ENCODE measurements at places on chromosomes 6 and 20.

GRCh38 chr6:31737315-31737990, 1.1 kb upstream of the CLIC1 start:
- peak; percentile 25 for DNase-seq

GRCh38 chr20:45781391-45781931, 10.2 kb downstream of the WFDC3 start:
- DNase-seq: peak; percentile 44

GRCh38 chr6:80223743-80224212, 117.3 kb downstream of the BCKDHB start:
- no peak for DNase-seq

- peak; percentile 32 for DNase-seq
Measured at GRCh38 chr6:131948692-131949619, 2.2 kb downstream of the CCN2 start.

DNA sequence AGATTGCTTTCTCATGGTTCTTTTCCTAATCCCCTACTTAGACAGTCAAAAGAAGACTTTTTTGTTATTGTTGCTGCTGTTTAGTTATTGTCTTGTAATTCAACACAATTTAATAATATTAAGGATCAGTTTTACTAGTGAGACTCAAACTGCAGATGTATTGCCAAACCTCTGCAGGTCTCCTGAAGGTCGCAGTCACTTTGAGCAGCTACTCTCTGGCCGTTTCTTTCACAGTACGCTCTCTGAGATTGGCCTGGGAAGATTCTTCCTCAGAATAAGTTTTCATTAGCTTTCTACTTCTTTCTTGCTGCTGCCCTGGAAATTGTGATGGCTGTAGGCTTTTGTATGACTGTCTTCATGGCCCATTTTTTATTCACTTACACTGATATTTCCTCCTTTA, 930.8 kb downstream of the QKI start:
- no peak for DNase-seq

GRCh38 chr6:144359783-144360182, 74.6 kb downstream of the UTRN start:
- no peak for DNase-seq

- DNase-seq: no peak
Measured at GRCh38 chr6:56814802-56815201, 140.1 kb upstream of the BEND6 start.

DNA sequence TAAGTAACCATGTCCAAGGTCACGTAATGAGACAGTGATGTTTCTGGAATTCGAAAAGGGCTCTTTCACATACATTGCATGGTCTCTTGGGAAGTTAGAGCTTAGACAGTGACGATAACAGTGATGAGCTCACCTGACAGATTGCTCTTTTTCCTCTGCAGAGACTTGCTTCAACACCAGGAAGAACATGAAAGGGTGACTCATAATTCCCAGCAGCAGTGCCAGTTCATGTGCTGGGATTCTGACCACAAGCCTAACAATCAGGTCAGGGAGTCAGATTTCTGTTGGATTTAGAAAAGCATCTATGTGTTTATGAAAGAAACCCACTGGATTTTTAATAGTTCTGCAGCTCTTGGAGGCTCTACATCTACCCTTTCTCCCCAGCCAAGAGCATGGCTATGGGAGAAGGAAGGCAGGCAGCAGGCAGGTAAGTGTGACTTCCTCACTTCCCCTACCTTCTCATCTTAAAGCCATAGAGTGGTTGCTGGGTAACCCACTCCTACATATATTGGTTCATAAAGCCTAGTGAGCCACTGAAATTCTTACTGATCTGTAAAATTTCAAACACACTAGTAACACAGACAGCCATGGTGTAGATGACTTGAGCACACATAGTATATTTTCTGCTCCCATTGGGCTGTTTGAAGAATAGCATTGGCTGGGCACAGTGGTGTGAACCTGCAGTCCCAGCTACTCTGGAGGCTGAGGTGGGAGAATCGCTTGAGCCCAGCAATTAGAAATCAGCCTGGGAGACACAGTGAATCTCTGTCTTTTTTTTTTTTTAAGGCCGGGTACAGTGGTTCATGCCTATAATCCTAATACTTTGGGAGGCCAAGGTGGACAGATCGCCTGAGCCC, 44.4 kb upstream of the LOC128125822 start:
- peak; percentile 91 for DNase-seq

DNA sequence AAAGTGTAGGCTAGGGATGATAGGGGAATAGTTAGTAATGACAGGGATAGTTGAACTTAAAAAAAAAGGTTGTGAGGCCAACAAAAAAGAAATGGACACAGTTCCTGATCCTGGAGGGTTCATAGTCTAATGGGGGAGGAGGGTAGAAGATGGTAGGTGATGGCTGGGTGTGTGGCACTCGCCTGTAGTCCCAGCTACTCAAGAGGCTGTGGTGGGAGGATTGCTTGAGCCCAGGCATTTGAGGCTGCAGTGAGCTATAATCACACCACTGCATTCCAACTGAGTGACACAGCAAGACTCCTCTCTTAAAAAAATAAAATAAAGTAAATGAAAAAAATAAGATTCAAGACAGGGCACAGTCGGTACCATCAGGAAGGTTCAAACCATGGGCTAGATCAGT, 2.4 kb upstream of the MICB start:
- no peak for DNase-seq

DNA sequence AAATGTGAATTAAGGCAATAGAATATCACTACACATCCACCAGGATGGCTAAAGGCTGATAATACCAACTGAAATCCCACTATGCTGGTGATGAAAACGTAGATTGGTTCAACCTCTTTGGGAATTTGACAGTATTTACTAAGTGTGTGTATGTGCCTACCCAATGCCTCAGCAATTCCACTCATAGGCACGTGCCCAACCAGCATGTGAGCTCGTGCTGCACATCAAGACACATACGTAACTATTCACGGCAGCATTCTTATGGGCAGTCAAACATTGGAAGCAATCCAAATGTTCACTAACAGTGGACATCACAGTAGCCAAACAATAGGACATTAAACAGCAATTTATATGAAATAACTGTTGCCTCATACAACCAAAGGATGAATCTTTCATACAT, 15.7 kb upstream of the AFDN start:
- no peak for DNase-seq

GRCh38 chr6:106124437-106125430, 38.6 kb downstream of the PRDM1 start:
- no peak for DNase-seq

- no peak for DNase-seq
Measured at GRCh38 chr6:104750449-104750848, 109.3 kb downstream of the HACE1 start.

GRCh38 chr6:3489961-3490624, 33.2 kb upstream of the SLC22A23 start:
- no peak for DNase-seq

DNA sequence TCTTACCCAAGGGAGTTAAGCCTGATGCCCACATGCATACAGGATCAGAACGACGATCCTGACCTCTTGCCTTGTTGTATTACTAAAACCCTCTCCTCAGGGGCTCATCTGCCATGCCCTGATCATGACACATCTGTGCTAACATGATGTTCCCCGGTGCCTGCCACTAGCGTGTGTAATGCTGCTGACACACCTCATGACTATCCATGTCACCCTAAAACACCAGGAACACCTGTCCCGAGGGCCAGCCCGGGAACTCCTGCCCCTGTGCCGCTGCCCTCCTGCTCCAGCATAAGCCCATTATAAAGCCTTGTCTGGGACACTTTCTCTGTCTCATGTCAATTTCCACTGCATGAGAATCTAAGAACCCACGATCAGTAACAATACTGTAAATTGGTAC, 7.6 kb downstream of the SERPINB6 start:
- DNase-seq: no peak

- DNase-seq: no peak
Measured at GRCh38 chr6:41174610-41175009, 11.7 kb upstream of the TREM2 start.

DNA sequence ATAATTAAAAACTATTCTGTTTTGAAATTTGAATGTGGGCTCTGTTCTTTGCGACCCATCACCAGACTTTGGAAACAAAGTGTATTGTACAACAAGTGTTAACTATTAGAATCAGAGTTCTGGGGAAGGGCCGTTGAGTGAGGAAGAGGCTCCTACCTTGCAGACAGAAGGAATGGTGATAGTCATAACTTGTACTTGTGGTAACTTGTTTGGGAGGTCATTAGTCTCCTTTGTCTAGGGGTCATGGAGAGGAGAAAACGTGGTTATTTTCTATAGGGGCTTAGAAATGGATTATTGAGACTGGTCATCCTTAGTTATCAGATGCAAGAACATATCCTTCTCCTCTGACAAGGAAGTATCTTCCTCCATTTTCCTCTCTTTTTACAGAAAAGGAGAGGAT, 174.8 kb downstream of the BMP2 start:
- DNase-seq: no peak

DNA sequence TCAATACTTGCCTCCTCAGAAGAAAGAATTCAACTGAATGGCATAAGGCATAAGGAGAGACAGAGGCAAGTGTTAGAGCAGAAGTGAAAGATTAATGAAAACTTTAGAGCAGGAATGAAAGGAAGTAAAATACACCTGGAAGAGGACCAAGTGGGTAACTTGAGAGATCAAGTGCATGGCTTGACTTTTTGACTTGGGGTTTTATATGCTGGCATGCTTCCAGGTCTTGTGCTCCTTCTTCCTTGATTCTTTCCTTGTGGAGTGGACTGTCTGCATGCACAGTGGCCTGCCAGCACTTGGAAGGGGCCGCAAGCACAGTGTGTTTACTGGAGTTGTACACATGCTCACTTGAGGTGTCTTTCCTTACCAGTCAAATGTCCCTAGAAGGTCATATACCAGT, 222.1 kb upstream of the UFL1 start:
- no peak for DNase-seq

DNA sequence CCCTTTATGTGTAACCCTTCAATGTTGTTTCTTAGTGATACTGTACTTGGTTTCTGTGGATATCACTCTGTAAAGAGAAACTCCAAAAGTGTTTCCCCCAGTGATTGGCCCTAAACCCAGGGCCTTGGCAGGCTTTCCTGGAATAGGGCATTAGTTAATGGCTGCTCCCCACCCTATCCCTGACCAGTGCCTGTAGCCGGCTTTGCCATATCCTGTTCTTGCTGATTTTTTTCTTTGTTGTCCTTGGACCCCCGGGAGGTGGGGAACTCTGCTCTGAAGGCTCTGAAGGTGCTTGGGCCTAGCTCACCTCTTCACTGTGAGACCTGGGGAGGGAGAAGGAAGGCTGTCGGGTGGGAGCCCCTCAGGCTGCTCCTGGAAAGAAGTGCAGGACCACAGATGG, 120.1 kb downstream of the TCP11 start:
- no peak for DNase-seq

DNA sequence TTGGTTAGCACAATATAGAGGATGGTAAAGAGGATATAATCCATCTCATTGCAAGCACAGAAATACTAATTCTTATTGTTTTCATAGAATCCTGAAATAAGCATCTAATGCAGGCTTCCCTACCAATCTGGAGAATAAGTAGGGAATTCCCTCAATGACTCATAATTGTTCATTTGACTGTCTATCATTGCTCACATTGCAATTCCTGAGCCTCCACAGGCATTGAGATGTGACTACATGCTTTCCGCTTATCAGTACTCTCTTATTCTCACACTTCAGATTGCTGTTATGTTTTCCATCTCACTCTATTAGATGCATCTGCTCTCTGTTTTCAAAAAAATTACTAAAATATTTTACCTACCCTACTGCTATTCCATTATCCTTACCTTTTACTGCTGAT, 216.2 kb upstream of the PRSS16 start:
- DNase-seq: no peak

- peak; percentile 75 for DNase-seq
Measured at GRCh38 chr6:99868074-99868702, 125.8 kb downstream of the MCHR2 start.

DNA sequence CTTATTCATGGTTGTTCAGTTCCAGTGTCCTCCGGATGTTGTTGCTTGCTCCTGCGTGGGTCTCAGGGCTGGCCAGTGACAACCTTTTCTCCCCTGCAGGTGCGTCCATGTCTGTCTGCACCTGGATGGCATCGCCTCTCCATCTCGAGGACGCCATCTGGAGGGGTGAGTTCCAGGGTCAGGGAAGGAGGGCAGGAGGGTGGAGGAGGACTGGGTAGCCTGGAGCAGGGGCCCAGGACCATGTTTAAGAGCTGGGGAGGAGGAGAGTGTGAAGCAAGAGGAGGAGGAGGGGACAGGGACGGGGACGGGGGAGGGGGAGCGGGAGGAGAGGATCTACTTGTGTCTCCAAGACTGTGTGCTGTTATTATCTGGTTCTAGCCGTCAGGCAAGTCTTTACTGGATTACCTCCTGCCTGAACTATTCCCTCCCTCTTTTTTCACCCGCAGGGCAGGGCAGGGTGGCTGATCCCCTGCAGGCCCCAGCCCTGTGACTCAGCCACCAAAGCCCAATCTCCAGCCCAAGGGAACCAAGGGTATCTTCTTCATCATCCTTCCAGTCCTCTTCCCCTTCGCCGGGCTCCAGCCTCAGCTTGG, 32.2 kb upstream of the TULP1 start:
- no peak for DNase-seq

DNA sequence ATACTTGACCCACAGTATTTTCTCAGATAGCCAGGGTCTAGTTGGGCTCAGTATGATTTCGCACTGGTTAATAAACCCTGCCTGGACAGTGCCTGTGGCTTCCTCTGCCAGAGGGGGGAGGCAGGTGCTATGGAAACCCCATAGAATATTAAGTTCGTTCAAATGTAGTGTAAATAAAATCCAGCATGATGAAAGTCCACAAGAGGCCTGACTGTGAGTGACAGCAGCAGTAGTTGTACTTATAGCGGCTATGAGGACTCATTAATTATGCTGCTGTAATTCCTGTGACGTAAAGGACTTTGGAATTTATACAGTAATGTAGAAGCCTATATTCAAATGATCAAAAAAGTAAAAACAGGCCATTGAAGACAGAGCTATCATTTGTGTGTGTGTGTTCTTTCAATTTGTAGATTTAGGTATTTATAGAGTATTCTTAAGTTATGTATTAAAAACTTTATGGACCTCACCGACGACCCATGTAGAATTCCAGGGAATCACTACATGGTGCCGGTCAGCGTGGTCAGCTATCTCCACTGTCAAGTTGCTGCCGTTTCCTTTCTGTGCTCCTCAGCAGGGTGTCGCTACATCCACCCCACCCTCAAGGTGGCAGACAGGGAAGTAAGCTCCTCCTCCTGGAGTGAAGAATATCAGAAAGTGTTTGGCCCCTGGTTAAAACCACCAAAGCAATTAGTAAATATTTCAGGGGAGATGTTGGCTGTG, 10.0 kb downstream of the PYGB start:
- DNase-seq: no peak

DNA sequence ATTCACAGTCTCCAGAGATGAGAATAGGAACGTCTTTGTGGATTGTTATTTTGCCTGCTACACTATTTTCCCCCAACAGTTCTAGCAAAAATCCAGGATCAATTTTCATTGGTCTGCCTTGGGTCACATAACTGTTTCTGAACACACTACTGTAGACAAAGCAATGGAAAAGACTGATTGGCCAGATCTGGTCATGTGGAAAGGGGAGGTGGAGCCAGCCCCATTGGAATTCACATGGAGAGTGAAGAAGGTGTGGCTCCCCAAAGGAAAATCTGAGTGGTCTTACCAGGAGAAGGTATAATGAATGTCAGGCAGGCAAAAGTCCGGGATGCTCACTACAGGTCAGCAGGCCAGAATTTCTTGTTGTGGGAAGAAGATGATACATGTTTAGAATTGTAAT, 9.5 kb upstream of the TP53RK start:
- no peak for DNase-seq

GRCh38 chr6:76004202-76004601, 68.3 kb downstream of the IMPG1 start:
- no peak for DNase-seq
